ENCODE measurements at places on chromosomes 4 and X. TPM values are rescaled to one million over a fixed set of nuclear protein-coding genes. Genes with fewer than 3 reads are reported as not detected.

DNA sequence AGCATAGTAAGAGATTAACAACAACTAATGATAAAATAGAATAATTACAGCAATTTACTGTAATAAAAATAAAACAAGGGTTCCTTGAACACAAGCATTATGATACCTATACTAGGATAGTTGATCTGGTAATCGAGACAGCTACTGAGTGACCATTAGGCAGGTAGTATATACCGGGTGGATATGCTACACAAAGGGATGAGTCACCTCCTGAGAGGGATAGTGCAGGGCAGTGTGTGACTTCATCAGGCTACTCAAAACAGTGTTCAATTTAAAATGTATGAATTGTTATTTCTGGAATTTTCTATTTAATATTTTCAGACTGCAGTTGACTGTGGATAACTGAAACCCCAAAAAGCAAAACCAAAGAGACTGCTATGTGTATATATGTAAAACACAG is 9.7 kb upstream of the ANTXR2 start:
- DNase-seq: no peak
- no peak overlapping the region for H3K4me3 ChIP-seq
- no peaks in the 10 kb centered on the region for H3K4me1 ChIP-seq
- H3K27me3 ChIP-seq: no peaks in the 10 kb centered on the region

DNA sequence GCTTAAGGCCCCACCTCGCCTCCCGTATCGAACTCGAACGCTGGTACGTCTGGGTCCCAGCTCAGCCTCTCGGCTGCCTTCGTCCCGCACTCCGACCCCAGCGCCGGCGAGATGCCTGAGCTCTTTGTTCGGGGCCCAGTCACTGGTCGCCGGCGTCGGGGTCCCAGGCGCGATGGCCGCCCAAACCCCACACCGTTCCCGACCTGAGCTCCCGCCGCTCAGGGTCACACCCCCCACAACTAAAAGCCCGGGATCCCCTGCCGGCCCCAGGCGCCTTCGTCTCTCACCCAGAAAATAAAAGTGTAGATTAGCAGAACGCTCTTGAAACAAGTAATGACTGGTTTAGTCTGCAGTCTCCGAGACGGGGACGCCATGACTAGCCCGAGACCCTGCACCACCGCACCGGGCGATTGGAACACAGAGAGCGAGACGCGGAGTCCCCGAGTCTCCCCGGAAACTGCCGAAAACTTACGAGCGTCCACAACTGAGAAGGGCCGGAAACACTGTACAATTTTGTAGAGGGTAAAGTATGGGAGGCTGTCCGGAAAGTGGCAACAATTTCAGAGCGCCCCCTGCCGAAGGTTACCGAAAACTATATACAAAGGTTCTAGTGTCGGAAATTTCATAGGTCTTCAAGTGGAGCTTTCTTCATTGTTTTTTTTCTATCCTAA is at the start of gene TSPAN6:
Gene TSPAN6 (minus strand): TSS at position 486 of the 671 bp plus-strand sequence. CDS start 112 bp downstream, at position 374.
- H3K36me3 ChIP-seq: no peaks in the 10 kb centered on the region
- H3K27ac ChIP-seq: no peak within 1 kb of the TSS
- no peaks in the 10 kb centered on the region for H3K4me1 ChIP-seq
- H3K27me3 ChIP-seq: peaks cover 2% of the 10 kb centered on the region

- H3K4me3 ChIP-seq: no peak overlapping the region
- no peak for DNase-seq
- no peaks in the 10 kb centered on the region for H3K27me3 ChIP-seq
- H3K36me3 ChIP-seq: no peaks in the 10 kb centered on the region
- H3K27ac ChIP-seq: no peak overlapping the region
These were observed 105.0 kb downstream of the SHROOM3 start for GRCh38 chr4:76539979-76540378.

GRCh38 chrX:39214387-39215126 is 413.3 kb downstream of the MID1IP1 start:
- no peaks in the 10 kb centered on the region for H3K36me3 ChIP-seq
- no peak overlapping the region for H3K27ac ChIP-seq
- DNase-seq: no peak
- no peaks in the 10 kb centered on the region for H3K4me1 ChIP-seq
- no peak overlapping the region for H3K4me3 ChIP-seq
- peaks cover 2% of the 10 kb centered on the region for H3K27me3 ChIP-seq

GRCh38 chr4:112451831-112452230 is 64.1 kb downstream of the NEUROG2 start:
- no peaks in the 10 kb centered on the region for H3K36me3 ChIP-seq
- no peak overlapping the region for H3K27ac ChIP-seq
- no peaks in the 10 kb centered on the region for H3K4me1 ChIP-seq
- H3K4me3 ChIP-seq: no peak overlapping the region

Gene DMRTC1
- total RNA-seq: not detected

DNA sequence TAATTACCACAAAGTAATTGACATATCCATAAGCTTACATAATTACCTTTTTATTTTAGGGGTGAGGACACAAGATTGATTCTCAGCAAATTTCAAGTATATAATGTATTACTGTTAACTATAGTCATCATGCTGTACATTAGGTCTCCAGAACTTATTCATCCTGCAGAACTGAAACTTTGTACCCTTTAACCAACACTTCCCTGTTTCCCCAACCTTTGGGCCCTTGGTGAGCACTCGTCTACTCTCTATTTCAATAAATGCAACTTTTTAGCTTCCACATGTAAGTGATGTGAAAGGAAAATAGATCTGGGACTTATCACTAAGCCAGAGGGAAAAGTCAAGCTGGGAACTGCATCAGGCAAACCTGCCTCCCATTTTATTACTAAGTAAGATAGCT is 33.6 kb upstream of the CCNG2 start:
- H3K36me3 ChIP-seq: no peaks in the 10 kb centered on the region
- no peak overlapping the region for H3K27ac ChIP-seq
- H3K4me3 ChIP-seq: no peak overlapping the region
- no peak for DNase-seq

Gene USP17L21
- not detected for total RNA-seq

Gene DCK
- total RNA-seq: 24.7 TPM

GRCh38 chrX:57294961-57295360 is 8.5 kb downstream of the FAAH2 start:
- no peaks in the 10 kb centered on the region for H3K36me3 ChIP-seq
- no peaks in the 10 kb centered on the region for H3K4me1 ChIP-seq
- no peak overlapping the region for H3K27ac ChIP-seq
- H3K4me3 ChIP-seq: no peak overlapping the region
